ENCODE measurements at places on chromosomes 6 and 20.

- DNase-seq = no peak
These were observed 31.9 kb upstream of the ZNF831 start for GRCh38 chr20:59131551-59132285.

GRCh38 chr6:11320914-11321597 lies 88.6 kb upstream of the NEDD9 start:
- no peak for DNase-seq

DNA sequence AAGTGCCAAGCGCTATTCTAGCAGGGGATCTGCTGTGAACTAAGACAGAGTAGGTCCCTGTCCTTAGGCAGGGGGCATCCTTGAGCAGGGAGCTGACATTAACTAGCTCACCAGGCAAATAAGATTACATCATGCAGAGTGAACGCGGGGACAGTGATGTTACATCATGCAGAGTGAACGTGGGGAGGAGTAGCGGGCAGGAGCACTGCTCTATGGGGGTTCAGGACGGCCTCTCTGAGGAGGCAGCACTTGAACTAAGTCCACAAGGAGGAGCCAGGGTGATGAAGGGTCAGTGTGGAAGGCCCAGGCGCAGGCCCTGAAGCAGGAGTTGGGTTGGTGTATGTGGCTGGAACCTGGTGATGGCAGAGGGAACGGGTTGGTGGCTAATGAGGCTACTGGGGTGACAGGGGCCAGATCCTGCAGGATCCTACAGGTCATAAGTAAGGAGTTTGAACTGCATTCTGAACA lies 38.7 kb downstream of the KAT14 start:
- DNase-seq = no peak

DNA sequence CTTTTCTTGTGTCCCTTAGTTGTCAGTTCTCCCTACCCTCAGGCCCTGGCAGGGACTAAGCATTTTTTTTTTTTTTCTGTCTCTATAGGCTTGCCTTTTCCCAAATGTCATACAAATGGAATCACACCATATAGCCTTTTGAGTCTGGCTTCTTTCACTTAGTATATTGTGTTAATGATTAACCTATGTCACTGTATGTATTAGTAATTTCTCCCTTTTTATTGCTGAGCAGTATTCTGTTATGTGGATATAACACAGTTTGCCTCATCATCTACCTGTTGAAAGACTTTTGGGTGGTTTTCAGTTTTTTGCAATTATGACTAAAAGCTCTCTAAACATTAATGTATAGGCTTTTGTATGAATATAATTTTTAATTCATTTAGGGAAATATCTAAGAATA lies 16.0 kb upstream of the FBXO30 start:
- DNase-seq = no peak

Data from activated CD4-positive, alpha-beta T cell treated with anti-CD3 and anti-CD28 coated beads for 24 hours (primary cell).